Glutamatergic neuron (in vitro differentiated cells): ENCODE measurements at places on chromosomes 12 and 14.

- DNase-seq = no peak
Observed at GRCh38 chr14:72664651-72665050, 229.2 kb downstream of the DPF3 start.

- no peak for DNase-seq
Observed at GRCh38 chr12:119319638-119320037, 14.9 kb upstream of the CCDC60 start.

GRCh38 chr12:23174917-23175316 lies 549.9 kb downstream of the ETNK1 start:
- no peak for DNase-seq

DNA sequence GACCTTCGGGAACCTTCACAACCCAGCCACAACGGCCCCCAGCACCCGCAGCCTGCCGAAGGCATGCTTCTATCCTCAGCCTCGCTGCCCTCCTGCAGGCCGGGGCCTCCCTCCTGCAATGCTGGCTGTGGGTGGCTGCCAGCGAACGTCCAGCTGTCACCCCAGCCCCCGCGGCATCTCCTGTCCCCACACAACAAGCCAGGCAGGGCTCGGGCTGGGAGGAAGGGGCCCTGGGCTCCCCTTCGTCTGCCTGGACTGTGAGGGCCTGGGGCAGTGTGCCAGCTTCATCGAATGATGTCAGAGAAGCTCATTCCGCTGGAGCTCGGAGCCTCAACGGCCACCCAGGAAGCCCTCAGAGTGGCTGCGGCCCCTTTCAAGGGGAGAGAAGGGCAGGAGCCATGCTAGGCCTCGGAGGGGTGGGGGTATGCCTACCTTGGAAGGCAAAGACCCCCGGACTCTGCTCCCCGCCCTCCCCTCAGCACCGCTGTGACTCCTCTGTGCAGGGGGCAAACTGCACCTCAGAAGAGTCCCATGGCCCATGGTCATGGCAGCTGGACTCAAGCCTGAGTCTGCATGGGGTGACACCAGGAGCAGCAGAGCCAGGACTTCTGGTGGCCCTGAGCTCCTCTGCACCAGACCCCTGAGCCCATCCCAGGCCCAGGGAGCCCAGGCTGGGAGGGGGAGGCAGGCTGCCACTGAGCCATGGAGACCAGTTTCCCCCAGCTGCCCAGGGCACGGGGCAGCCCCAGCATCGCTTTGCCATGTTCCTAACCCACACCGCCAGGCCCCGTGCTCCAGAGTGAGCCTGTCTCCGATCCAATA lies 24.7 kb upstream of the C14orf180 start:
- DNase-seq = peak; percentile 15

- DNase-seq = no peak
Observed at GRCh38 chr12:15538881-15539280, 216.6 kb downstream of the PTPRO start.

DNA sequence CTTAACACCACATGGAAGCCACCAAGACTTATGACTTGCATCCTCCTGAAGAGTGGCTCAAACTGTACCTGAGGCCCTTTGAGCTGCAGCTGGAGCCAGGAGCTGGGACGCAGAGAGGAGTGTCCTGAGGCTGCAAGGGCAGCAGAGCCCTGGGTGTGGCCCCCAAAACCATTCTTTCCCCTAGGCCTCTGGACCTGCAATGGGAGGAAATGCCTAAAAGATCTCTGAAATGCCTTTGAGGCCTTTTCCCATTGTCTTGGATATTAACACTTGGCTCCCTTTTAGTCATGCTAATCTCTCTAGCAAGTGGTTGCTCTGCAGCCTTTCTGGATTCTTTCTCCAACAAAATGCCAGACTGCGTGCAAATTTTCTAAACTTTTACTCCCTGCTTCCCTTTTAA lies 156.1 kb downstream of the SLC38A4 start:
- no peak for DNase-seq

DNA sequence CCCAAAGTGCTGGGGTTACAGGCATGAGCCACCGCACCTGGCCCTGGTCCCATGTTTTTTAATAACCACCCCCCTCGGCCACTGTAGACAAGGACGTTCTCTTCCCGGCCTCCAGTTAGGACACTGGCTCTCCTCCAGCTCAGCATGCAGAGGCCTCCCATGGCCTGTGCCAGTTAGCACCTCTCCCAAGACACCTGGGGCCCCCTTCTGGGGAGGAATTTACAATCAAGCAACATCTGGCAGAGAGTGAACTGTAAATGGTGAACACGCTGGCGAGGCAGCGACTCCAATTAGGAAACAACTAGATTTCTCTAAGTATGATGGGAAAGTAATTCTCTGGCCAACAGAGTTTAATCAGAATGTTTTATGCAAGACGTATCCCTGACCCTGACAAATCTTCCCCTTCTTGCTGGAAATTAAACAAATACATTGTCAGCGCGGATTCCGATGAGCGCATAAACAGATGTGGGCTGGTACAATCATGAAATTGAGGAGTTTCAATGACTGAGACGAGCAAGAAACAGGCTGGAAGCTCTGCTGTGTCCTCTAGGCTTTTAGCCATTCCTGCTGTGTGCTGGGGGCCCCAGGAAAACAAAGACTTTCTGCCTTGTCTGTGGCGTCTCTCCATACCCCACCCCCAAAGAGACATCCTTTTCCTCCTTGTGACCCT lies 61.7 kb upstream of the DLK1 start:
- DNase-seq = no peak

GRCh38 chr12:108589028-108589839 lies 8.7 kb downstream of the TMEM119 start:
- no peak for DNase-seq

GRCh38 chr14:56135001-56135400 lies 16.8 kb downstream of the PELI2 start:
- DNase-seq = no peak

GRCh38 chr12:123097561-123098084 lies 53.3 kb downstream of the PITPNM2 start:
- DNase-seq = peak; percentile 73

- DNase-seq = no peak
Observed at GRCh38 chr12:74148849-74149248, 388.8 kb upstream of the ATXN7L3B start.

DNA sequence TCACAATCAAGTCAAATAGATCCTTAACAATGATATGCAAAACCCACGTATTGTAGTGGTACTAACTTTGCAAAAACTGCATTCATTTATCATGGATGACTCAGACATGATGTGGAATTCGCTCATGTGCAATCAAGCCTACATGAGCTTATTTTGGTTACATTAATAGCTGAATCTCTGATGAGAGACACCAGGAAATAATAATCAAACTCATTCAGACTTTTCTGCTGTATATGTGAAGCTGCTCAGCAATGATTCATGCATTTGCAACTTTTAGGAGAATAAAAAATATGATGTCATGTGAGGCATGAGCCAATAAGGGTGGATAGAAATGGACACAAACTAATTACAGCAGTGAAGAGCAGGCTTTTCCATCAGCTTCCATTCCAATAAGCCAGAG lies 1075.8 kb upstream of the TMEM132C start:
- no peak for DNase-seq

DNA sequence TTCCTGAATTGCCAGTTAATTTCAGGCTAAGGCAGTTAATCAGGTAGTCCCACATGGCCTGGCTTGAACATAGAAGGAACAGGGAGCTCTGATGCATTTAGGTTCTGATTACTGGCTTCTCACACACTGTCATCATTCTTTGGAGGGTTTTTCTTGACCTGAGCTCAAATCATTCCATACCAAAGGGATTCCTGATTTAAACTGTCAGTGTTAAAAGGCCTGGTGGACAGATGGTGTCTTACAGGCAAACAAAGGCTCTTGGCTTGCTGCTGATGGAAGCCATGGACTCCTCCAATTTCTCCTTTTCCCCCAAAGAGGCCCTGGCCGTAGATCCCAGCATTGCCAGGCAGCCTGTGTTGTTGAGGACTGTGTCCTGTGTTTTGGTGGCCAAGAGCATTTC lies 30.2 kb downstream of the CACNA1C start:
- DNase-seq = no peak

- no peak for DNase-seq
Observed at GRCh38 chr12:62335796-62336195, 75.6 kb downstream of the USP15 start.

GRCh38 chr14:59435987-59436386 lies 29.2 kb downstream of the GPR135 start:
- no peak for DNase-seq

- DNase-seq = peak; percentile 59
Observed at GRCh38 chr14:59274991-59275391, 86.5 kb downstream of the DAAM1 start.

DNA sequence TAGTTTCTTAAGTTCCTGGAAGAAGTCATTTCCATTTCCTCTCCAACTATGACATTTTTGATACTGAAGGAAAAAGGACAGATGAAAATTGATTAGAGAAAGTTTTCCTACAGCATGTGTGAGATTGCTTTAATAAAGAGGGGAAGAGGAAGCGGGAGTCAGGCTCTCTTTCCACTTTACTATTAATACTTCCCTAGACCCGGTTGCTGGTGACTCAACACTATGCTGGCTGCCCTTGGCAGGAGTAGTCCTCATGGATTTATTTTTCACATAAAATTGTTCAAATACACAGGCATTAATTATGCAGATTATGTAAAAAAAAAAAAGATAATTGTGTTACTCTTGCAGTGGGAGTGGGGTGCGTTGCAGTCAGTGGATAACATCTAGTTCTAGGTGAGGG lies 293.4 kb downstream of the EGLN3 start:
- no peak for DNase-seq

GRCh38 chr12:3249081-3249800 lies 172.1 kb downstream of the TSPAN9 start:
- no peak for DNase-seq

- no peak for DNase-seq
Observed at GRCh38 chr12:12460935-12461922, 101.4 kb downstream of the DUSP16 start.

DNA sequence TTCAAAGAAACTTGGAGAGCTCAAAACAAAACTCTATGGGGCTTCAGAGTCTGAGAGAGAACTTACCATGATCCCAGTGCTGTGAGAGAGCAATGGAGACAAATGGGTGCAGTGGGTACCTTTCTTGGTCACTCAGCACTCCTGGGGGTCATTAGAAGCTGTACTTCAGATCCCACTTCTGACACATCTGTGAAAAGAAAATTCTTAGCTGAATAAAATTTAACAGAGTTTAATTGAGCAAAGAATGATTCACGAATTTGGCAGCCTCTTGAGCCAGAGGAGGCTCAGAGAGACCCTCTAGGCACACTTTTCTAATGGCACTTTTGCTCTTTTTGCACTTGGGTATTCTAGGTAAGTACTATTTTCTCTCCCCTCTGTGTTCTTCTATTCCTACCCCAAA lies 96.8 kb upstream of the SYT10 start:
- no peak for DNase-seq

- DNase-seq = no peak
Observed at GRCh38 chr12:92912052-92912451, 17.0 kb downstream of the EEA1 start.

- DNase-seq = no peak
Observed at GRCh38 chr12:851913-852312, 97.6 kb downstream of the RAD52 start.

DNA sequence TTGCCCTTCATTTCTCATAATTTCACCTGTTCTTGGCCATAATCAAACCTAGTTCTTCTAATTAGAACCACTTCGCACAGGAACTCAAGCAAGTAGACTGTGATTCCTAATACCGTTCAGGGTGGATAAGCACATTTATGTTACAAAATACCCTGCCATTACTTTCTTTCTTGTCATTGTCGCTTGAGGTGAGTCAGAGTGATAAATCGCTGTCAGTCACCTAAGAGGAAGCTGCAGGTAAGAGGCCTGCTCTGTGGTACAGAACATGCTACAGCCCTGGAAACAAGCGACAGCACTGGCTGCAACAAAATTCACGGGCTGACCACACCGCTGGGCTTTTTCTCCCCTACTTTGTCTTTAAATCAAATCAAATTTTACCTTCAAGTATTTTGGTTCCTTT lies 218.2 kb downstream of the ANO6 start:
- DNase-seq = no peak

DNA sequence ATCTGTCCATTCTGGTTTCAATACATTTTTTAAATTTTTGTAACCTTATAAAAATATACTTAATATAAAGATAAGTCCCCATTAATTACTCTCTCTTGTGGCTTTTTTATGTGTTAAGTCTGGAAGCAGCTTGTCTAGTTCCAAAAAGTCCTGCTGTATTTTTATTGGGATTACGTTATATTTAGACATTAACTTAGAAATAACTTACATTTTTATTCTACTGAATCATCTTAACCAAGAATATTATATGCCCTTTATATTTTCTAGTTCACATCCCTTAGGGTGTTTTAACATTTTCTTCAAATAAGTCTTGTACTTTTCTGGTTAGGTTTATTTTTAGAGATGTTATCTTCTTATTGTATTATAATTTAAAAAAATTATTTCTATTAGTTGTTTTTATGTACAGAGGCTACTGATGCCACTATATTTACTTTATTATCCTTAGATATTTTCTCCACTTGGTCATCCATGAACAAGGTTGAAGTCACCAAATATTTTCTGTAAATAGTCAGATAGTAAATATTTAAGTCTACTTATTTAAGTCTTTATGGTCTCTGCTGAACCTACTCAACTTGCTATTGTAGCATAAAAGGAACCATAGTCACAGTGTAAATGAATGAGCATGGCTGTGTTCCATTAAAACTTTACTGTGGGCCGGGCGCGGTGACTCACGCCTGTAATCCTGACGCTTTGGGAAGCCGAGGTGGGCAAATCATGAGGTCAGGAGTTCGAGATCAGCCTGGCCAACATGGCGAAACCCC lies 132.4 kb upstream of the NEDD1 start:
- DNase-seq = no peak

DNA sequence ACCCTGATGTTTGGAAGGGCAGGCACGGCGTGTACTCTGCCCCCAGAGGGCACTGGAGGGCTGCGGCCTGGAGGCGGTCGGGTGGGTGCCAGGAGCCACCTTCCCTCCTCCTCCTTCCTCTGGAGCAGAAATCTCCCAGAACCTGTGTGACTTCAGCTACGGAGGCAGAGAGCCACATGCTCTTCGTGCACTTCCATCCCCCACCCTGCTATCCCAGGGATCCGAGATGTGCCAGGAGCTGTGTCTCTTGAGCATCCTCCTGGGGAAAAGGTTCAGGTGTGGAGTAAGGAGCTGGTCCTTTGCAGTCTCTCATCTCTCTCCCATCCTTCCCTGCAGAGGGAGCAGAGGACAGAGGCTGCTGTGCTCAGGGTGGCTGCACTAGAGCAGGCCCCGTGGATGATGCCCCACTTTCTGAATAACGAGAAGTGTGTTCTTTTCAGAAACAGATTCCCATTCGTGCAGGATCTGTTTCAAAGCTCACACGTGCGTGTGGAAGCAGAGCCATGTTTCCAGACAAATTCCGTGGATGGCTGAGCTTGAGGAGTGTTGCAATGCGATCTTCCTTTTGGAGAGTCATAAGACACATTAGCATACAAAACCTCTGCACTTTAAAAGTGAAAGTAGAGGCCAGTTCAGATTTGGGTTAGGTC lies 162.9 kb downstream of the ADGRD1 start:
- DNase-seq = peak; percentile 51
